ENCODE measurements at places on chromosomes 13 and 19.
A peak's percentile ranks its signal among the peaks of the same experiment; 100 is the strongest.

DNA sequence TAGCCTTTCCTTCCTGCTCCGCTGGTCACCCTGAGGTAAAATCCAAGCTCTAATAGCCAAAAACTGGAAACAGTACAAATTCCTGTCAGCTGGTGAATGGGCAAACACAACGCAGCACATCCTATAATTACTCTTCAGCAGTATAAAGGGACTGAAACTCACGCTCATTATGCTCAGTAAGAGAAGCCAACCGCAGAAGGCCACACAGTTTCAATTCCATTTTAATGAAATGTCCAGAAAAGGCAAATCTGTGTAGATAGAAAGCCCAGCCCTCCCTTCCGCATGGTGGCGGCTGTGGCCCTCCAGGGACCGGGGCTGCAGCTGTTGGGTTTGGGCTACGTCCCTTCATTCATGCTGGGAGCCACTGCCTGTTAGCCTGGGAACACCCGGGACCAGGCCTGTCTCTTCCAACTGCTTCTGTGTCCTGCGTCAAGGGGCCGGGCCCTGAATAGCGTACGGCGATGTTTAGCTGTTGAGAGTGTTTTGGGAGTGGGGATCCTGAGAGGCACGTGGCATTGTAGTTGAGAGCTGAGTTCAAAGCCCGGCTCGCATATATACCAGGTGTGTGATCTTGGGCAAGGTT, 23.5 kb downstream of the NKPD1 start:
- no peak for DNase-seq

DNA sequence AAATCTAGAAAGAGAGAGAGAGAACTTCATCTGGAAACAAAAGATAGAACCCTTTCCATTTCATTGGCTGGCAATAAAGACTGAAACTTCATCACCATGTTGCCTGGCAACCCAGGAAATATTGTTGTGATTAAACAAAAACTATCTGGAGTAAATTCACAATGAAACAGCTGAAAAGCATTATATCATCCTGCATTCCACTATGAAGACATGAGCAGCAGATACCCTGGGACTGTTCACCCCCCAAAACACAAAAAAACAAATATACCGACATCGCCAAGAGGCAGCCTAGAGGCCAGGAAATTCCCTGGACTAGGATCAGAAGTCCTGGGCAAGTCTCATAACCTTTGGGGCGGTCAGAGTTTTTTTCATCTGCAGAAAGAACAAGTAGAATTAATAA, 158.3 kb downstream of the FOXO1 start:
- DNase-seq, result peak; percentile 71

DNA sequence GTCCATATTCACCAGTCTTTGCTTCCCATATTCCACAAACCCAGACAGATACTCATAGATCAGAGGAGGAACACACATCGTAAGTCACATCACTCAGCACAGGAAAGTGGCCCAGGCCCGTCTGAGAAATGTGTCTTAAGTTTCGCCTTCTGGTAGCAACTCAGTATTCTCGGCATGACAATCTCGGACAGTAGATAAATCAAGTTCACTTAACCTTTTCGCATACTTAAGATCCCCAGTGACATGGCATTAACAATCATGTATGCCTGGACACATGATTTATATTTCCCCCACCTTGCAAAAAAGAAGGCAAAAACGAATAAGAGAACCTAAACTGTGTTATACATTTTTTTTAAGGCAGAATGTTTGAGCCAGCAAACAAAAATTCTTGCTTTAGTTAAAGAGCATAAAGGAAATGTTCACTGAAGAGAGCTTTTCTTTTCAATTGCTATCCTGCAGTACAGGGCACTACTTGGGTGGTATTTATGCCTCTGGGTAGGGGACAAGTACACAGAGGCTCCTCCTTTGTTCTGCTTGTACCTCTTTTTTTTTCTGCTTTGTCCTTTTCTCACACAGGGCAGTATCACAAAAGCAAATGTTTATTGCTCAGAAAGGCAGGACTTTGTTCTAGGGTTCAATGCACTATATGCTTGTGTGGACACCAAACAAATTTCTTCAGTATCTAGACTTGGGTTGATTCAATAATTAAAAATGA, 360.6 kb downstream of the TDRD3 start:
- no peak for DNase-seq

- DNase-seq, result no peak
These were observed 10.8 kb downstream of the C19orf44 start for GRCh38 chr19:16506961-16507360.

GRCh38 chr19:31352296-31352781, 3.1 kb upstream of the TSHZ3 start:
- DNase-seq, result no peak

GRCh38 chr13:26914624-26915023, 154.0 kb upstream of the GPR12 start:
- no peak for DNase-seq

DNA sequence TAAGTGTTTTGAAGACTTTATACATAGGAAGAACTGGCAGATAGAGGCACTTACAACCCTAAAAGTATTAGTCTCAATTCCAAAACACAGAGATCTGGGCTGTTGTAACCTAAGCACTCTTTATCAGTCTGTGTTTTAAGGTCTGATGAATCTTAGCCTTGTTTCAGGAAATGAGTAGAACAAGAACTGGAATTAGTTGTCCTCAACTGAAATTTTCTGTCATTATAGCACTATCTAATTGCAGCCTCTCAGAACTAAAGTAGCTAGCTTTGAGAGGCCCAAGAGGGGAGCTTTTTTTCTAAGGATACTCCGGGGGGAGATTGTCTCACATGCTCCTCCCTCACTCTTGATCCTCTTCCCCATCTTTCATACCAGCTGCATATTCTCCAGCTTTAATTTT, 13.1 kb downstream of the HNRNPM start:
- DNase-seq, result no peak

DNA sequence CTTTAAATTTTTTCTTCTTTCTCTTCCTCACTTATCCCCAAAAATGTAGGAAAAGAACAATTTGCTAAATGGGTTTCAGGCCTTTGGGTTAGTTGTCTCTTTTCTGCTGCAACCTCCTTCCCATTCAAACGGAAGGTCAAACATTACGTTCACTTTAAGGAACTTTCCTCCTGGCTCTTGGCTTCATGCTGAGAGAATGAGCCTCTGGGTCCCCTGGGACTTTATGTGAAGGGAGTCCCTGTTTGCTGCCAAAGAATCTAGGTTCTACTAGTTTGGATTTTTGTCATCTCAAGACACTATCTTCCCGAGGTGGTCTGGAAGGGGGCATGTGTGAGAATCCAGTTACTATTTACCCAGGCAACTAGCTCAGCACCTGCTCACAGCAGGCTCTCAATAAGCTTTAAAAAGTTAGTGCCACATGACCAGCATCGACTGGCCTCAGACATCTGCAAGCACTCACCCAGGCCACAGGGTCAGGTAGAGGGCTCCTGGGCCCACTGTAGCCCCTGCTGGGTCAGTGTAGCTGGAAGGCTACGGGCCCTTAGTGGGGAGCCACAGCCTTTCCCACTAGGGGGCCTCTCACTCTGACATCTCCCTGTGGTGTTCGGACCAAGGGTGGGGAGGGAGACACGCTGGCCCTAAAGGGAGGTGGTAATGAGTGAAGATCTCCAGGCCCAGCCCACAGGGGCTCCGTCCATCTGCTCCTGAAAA, 40.5 kb downstream of the FAM124A start:
- DNase-seq, result no peak

DNA sequence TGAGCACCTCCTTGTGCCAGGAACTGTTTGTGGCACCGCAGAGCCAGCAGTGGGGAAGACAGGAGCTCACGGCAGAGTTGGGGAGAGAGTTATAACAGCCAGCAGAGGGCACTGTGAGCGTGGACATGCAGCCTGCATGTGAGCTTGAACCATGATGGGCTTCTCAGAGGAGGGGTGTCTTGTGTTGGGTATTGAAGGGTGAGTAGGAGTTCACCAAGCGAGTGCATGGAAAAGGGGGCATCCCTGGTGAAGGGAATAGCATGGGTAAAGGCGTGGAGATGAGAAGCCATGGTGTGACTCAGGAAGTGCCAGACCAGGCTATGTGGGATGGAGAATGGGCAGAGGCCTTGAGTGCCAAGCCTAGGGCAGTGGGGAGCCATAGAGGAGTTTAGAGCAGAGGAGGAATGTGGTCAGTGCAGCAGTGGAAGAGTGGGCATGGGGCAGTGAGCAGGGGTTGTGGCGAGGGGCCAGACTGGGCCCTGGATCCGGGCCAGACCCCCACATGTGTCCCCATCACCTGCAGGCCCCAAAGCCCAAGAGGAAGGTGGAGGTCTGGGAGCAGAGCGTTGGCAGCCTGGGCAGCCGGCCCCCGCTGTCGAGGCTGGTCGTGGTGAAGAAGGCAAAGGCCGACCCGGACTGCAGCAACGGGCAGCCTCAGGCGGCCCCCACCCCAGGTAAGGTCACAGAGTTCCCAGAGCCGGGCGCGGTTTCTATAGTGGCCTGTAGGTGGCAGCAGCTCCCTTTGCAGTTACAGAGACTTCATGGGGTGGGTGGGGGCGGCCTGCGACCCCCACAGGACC, 11.8 kb upstream of the SHD start:
- DNase-seq, result no peak

DNA sequence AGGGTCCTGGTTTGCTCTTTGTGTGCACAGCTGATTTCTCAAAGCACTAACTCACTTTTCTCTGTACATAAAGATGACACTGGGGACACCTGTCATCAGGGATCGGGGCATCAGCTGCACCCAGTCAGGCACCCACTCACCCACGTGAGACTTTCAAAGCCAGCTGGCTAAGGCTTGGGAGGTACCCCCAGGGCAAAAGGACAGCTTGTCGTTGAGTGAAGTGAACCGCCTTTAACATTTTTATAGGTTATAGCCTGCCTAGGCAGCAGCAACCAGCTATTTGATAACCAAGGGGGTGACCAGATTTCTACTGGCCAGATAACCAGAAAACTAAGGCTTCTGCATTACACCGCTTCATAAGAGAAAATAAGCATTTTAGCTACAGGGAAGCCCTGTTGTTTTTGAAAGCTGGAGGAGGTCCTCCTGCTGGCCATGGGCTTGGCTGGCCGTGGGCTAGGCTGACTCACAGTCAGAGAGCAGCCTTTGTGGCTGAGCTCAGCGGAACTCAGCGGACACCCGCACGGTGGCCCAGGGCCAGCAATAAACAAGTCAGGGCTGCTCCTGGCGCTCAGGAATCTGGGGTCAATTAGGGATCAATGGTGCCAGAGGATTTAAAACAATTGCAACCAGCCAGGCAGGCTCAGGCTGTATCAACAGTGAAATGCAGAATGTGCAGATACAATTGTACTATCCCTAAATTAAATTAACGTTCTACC, 57.1 kb downstream of the ALOX5AP start:
- peak; percentile 75 for DNase-seq

- DNase-seq, result no peak
These were observed 7.0 kb downstream of the MOB3A start for GRCh38 chr19:2089001-2089711.

GRCh38 chr19:43548706-43549105, 15.7 kb downstream of the ZNF575 start:
- DNase-seq, result no peak

GRCh38 chr19:21519488-21519887, 14.1 kb downstream of the ZNF429 start:
- DNase-seq, result no peak

DNA sequence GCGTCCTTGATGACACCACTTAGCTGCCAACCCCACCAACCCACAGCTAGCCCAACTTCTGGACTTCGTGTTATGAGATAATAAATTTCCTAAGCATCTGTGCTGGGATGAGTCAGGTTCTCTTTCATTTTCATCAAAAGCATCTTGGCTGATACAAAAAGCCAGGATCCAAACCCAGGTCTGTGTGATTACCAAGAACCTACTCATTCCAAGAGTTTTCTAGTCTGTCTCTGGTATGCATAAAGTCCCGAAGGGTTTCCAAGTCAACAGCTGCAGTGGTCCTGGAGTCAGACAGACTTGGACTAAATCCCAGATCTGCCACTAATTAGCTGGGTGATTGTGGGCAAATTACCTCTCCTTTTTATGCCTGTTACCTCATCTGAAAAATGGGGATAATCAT, 55.5 kb upstream of the SERP2 start:
- DNase-seq, result no peak

DNA sequence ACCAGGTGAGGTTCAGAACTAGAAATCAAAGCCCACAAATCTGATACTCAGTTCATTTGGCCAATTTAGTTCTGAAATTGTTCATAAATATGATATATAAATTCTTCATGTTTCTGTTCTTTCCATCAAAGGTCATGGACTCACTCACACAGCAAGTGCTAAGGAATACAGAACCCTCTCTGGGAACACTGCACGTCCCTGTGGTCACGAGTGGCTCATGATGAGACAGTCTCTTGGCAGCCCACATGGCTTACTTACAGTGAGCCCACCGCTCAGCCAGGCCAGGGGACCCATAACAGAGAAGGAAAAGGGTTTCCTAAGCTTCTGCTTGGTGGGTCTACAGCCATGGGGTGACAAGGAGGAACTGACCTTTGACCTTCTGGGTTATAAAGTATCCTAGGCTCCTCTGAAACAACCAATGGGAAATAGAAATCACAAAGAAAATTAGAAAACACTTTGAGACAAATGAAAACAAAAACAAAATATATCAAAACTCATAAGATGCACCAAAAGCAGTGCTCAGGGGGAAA, 67.4 kb downstream of the CDADC1 start:
- no peak for DNase-seq

GRCh38 chr13:21672287-21672680, 1.4 kb downstream of the FGF9 start:
- no peak for DNase-seq

GRCh38 chr19:46621191-46622117, 3.4 kb downstream of the PTGIR start:
- no peak for DNase-seq

DNA sequence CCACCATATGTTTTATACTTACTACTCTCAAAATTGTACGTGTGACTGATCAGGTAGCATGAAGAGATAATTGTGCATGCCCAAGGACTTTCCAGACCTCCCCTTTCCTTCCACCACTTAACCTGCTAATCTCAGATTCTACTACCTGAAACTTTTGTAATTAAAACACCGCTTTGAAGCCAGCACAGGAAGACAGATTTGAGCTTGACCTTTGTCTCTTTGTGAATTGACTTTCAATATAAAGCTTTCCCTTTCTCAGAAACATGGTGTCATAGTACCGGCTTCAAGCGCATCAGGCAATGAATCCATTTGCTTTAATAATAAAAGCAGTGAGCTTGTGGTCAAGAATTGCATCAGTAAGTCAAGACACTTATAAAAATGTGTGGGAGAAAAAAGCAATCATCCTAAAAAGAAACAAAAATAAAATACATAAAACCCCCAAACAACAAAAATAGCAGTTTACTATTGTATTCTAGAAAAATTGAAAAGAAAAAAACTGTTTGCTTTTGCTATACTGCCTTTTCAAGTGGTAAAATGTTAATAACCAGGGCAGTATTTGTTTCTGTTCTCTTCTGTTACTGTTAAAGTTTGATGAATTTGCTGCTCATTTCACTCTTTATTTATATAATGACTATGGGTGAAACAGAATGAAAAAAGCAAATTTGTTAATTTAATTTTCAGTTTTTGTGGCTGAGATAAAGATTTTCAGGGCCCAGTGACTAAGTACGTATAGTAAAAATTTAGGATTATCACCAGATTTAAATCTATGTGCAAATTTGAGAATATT, 2075.3 kb downstream of the PCDH9 start:
- DNase-seq, result no peak
